ENCODE measurements at places on chromosomes 7 and 10.

DNA sequence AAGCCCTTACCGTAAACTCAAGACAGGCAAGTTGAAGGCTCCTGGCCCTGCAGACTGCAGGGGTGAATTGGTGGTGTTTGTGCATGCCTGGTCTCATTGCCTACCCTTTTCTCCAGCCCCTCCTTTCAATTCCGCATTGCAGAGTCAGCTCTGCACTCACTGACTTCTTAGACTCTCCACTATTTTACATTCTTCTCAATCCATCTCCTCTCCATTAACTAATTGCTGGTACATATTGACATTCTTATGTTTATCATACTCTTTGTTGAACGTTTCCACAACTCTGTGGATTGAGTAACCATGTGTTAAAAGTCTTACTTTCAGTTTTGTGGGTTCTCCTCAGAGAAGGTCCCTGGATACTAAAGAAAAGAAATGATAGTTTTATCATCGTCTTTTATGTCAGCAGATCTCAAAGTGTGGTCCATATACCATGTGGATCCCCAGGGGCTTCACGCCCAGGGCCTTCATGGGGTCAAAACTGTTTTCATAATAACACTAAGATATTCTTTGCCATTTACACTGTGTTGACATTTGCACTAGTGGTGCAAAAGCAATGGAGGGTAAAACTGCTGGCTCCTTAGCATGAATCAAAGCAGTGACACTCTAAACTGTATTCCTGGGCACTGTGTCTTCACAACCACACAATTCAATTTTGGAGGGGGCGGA, 135.4 kb upstream of the FZD1 start:
- DNase-seq, result no peak

DNA sequence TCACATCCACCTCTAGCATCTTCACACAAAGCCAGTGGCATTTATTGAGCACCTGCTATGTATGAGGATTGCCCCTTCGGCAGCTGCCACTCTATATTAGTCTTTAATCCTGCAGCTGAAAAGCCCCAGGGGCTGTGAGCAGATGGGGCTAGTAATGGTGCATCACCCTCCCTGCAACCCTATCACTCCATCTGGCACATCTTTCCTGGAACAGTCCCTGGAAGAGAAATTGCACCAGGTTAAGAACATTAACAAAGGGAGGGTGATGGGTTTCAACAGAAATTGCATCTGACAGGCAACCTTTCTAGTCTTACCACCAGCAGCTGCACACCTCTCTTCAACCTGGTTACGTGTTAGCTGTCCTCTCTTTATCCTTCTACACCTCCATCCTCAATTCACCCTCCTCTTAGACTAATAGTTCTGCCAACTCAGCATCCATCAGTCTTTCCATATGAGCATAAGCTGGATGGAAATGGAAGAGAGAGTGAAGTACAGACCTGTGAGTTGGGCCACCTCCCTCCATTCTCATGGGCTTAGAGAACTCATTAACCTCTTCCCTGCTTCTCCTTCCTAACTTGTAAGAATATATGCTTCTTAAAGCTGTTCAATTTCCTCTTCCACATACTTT, 168.6 kb upstream of the NEBL start:
- no peak for DNase-seq

DNA sequence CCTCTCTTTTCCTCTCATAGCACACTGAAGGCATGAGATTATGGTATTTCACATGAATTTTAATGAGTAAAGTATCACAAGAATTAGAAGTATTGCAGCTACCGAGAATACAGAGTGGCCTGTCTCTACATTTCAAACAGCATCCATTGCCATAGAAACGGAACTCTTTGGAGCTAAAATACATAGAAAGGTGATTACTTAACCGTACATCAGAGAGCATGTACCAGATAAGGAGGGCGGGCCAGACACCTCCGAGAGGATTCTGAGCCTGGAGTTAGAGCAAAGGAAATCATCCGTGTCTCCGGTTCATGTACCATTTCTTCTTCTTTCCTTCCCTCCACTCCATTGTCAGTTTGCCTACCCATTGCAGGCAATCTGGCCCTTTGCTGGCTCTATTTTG, 196.7 kb downstream of the KLF6 start:
- no peak for DNase-seq

DNA sequence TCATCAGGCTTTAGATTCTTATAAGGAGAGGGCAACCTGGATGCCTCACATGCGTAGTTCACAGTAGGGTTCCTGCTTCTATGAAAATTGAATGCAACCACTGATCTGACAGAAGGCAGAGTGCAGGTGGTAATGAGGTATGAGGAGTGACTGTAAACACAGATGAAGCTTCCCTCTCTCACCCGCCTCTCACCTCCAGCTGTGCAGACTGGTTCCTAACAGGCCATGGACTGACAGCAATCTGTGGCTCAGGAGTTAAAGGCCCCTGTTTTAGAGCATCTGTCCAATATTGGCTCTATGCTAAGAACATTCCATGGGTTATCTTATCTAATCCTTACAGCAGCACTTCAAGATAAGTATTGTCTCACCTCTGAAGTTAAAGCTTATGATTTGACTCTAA, 213.5 kb upstream of the NRP1 start:
- no peak for DNase-seq

GRCh38 chr7:30914596-30914995, 2.9 kb downstream of the AQP1 start:
- DNase-seq, result no peak

DNA sequence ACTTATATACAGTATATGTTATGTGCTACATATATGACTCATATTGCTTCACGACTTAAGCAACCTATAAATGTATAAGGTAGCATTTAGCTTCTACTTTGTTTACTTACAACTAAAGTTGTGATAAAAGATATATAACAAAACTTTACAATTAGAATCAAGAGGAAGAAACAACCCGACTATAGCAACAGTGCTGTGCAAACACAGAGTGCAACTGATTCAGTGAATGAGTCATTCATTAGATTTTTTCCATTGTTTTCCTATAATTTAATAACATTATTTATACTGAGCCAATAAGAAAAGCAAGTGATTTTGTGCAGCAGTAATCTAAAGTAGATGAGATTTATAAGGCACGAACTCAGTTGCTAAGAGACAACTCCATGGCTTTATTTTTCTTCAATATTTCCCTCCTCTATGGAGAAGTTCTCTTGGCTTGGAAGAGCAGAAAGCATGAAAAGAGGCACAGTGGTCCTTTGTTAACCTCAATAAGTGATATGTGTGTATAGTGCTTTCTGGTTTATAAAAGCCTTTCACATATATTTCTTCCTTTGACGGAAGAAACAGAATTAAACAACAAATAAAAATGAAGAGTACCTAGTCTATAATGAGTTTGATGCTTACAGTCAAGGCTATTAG, 19.8 kb downstream of the CEP41 start:
- no peak for DNase-seq

- no peak for DNase-seq
Observed at GRCh38 chr7:87510411-87510875, 35.0 kb upstream of the ABCB4 start.

GRCh38 chr7:33710608-33711007, 194.7 kb upstream of the BMPER start:
- no peak for DNase-seq

DNA sequence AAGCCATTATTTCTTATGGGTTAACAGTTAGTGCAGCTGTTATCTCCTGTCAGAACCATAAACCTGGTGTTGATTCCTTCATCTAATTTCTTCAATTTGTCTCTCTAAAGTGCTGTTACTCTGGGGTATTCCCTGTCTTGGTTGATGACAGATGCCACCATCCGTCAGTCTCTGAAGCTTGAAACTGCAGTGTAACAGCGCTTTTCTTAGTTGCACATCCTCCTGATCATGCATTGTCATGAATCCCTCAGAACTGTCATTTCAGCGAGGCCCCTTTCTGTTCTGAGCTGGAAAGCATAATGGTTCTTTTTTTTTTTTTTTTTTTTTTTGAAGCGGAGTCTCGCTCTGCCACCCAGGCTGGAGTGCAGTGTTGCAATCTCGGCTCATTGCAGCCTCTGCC, 193.9 kb downstream of the SDK1 start:
- no peak for DNase-seq

GRCh38 chr10:94992811-94993210, 54.4 kb downstream of the CYP2C9 start:
- no peak for DNase-seq

GRCh38 chr10:87771871-87772500, 46.0 kb downstream of the ATAD1 start:
- no peak for DNase-seq

DNA sequence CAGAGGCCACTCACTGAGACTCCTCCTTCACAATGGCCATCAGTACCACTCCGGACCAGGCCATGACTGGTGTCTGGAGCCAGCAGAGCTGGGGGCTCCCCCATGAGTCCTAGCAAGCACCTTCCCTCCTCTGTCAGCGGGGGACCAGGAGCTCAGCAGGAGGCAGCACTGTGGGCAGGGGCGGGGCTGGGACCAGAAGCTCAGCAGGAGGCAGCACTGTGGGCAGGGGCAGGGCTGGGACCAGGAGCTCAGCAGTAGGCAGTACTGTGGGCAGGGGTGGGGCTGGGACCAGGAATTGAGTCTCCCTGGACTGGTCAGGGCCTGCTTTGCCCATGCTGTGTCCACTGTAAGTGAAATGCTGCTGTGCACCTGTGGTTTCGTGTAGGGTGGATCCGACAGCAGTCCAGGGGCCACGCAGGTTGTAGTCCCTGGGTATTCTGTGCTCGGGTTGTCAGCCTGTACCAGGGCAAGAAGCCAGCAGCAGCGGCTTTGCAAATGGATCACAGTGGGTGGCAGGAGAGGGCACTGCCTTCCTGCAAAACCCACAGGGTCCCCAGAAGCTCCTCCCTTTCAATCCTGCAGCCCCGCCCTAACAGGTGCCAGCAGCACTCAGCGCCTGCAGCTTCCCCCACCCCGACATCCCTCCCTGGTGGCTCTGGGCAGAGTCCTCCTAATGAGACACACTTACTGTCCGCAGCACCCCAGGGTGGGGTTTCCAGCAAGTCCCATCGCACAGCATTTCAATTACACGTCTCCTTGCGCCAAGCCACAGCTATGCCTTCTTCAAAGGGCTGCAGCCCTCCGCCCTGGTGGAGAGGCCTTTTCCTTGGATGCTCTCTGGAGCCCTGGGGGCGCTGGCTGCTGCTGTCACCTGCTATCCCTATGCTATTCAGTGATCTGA, 220.5 kb downstream of the TCERG1L start:
- no peak for DNase-seq

- no peak for DNase-seq
Observed at GRCh38 chr7:86933295-86933845, 126.1 kb downstream of the ELAPOR2 start.

DNA sequence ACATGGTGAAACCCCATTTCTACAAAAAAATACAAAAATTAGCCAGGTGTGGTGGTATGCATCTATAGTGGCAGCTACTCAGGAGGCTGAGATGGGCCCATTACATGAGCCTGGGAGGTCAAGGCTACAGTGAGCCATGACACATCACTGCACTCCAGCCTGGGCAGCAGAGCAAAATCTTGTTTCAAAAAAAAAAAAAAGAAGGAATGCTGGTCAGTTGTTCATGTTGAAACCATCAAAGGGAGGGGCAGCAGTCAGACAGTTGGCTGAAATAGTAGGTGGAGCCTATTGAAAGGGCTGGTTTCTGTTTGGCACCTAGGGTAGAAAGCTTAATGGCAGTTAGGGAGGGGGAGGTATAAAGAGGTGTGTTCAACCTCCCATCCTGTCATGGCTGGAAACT, 323.0 kb downstream of the GALNT17 start:
- no peak for DNase-seq

DNA sequence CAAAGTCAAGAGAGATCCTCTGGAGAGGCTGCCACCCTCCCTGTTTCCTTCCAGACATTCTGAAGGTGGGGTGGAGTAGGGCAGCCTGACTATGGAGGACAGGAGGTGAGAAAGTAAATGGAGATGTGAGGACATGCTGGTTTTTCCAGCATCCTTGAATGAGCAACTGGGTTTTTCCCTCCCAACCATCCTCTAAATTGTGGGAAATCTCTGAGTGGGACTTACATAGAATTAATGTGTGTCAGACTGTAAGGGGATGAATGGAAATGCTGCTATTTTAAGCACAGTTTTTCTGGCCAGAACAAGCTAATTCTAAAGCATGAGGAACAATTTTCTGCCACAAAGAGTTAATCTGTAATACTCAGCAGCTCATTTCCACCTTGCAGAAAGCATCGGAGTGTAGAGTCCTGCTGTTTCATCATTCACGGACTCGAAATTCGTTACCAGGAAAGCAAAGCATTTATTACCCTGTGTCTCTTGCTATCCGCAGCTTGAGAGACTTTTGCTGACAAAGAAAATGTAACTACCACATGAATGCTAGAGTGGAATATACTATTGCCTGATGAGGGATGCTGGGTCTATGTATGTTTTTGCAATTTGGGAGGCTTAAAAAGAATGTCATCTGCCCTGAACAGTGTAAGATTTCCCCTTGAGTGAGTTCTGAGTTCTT, 213.0 kb downstream of the CELF2 start:
- no peak for DNase-seq

DNA sequence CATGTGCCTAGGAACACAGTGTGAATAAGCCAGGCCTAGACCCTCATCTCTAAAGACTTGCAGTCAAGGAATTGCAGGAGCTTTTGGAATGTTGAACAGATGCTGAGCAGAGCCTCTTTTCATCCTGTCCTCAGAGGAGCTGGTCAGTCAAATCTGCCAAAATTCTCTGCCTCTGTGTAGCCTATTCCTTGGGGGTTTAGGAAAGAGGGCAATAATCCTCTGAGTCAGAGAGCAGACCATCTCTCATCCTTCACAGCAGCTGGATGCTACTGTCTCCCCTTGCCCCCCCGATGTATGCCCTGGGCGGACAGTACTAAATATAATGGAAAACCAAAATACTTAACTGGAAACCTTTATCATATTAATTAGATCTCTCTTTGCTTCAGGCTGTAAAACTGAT, 52.6 kb downstream of the BICC1 start:
- DNase-seq, result no peak

- no peak for DNase-seq
Observed at GRCh38 chr7:1818575-1819258, 148.6 kb downstream of the ELFN1 start.

GRCh38 chr10:23676296-23676695, 237.4 kb downstream of the OTUD1 start:
- DNase-seq, result no peak

- DNase-seq, result no peak
Observed at GRCh38 chr10:133131734-133132472, 28.1 kb upstream of the KNDC1 start.

- no peak for DNase-seq
Observed at GRCh38 chr10:95208702-95209391, 14.8 kb downstream of the ACSM6 start.

- no peak for DNase-seq
Observed at GRCh38 chr7:87216701-87217508, 2.6 kb downstream of the TMEM243 start.

- DNase-seq, result no peak
Observed at GRCh38 chr7:94174956-94175355, 170.8 kb upstream of the BET1 start.

- DNase-seq, result no peak
Observed at GRCh38 chr10:91162050-91162494, 58.4 kb upstream of the PCGF5 start.

- DNase-seq, result no peak
Observed at GRCh38 chr7:8128449-8129317, 133.3 kb downstream of the ICA1 start.

GRCh38 chr10:102450374-102451104, 804 bp downstream of the C10orf95 start:
- peak; percentile 53 for DNase-seq

GRCh38 chr7:22667562-22668239, 59.3 kb upstream of the IL6 start:
- DNase-seq, result no peak
